Activated CD4-positive, alpha-beta T cell treated with anti-CD3 and anti-CD28 coated beads, Interleukin-2, amount 50 U/mL, for 24 hours (primary cell): ENCODE measurements at places on chromosomes 2 and 18.

DNA sequence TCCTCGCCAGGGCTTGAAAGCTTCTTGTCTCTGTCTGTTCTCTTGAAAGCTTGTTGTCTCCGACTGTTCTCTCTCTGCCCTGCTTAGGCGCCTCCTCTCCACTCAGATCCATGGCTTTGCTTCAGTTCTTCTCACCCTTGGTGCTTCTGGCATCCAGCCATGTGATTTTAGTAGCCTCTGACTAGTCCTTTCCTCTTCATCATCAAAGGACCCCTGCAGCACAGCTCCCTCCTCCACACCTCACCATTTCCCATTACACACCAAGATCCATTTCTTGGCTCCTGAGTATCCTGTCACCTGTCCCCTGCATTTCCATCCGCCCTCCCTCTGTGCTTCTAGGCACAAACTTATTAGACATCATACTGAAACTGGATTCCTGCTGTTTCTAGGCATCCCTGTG lies 59.4 kb downstream of the ZNF236 start:
- no peak for DNase-seq

DNA sequence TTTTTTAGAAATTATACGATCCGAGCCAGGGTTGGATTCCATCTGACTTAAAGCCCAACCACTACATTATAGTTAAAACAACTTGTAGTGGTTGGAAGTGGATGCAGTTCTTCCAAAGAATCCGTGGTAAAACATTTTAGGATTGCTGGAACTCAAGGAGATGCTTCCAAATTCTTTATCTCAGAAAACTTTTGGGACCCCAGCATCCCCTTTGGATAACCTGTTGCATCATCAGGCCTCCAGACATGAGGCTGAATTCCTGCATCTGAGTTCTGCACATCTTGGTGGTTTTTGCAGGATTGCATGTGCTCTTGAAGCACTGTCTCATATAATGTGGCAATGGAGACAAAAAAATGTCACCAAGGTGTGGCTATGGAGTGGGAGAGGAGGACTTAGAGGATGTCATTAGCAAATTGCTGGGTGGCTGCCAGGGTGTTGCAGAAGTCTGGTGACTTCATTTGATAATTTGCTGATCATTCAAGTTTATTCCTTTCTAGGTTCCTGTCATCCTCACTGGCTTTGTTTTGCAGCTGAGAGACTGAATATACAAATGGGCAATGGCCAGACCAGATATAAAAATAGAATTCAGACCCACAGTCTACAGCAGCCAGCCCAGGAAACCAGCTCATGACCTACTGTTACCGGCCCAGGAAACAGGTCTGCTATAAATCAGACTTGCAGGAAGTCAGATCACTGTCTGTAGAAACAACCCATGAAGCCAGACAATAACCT lies 207.7 kb downstream of the BCL2 start:
- DNase-seq: no peak

- DNase-seq: no peak
These were observed 43.2 kb upstream of the SOS1 start for GRCh38 chr2:39164089-39164488.

- no peak for DNase-seq
These were observed 29.0 kb upstream of the REL start for GRCh38 chr2:60852282-60852860.

DNA sequence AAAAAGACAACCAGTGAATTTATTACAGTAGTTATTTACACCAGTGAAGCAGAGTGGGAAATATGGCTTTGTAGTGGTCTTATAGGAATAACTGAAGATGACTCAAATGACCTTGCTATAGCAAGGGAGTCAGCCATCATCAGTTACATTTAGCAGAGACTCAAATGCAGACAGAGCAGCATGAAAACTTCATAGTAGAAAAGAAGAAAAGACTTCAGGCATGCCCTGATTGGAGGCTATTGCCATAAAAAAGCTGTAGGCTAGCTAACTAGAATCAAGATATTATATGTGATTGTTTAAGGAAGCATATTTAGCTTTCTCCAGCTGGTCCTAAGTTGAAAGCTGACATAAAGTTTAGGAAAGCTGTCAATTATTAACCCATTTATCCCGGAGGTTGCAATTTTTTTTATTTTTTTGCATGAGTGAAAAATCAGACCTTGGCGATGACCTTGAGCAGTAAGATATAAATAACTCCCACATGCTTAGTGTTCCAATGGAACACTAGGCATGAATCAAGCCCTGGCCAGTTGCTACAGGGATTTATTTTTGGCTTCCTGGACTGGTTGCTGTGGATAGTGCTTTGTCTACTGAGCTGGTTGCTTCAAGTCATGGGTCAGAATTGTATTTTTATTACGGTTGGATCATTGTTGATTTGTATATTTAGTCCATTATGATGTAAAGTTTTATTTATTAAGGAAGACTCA lies 675.6 kb upstream of the VRK2 start:
- DNase-seq: no peak

- DNase-seq: no peak
These were observed 288.5 kb upstream of the HNMT start for GRCh38 chr2:137675584-137676327.

GRCh38 chr2:200247494-200247893 lies 59.0 kb upstream of the SPATS2L start:
- no peak for DNase-seq

DNA sequence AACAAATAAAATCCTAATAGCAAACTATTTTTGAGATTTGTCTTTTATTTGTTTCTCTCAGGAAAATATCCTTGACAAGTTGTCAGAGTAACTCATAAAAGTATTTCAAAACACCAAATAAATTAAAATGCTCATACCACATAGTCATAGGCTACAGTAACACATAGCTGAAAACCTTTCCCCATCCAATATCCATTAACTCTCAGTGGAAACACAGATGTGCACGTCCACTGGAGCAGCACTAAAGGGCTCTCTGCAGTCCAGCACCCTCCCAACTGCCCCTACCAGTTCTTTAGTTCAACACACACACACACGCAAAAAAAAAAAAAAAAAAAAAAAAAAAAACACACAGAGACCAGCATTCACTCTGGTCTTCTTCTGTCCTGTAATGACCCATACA lies 879 bp upstream of the XDH start:
- DNase-seq: no peak

DNA sequence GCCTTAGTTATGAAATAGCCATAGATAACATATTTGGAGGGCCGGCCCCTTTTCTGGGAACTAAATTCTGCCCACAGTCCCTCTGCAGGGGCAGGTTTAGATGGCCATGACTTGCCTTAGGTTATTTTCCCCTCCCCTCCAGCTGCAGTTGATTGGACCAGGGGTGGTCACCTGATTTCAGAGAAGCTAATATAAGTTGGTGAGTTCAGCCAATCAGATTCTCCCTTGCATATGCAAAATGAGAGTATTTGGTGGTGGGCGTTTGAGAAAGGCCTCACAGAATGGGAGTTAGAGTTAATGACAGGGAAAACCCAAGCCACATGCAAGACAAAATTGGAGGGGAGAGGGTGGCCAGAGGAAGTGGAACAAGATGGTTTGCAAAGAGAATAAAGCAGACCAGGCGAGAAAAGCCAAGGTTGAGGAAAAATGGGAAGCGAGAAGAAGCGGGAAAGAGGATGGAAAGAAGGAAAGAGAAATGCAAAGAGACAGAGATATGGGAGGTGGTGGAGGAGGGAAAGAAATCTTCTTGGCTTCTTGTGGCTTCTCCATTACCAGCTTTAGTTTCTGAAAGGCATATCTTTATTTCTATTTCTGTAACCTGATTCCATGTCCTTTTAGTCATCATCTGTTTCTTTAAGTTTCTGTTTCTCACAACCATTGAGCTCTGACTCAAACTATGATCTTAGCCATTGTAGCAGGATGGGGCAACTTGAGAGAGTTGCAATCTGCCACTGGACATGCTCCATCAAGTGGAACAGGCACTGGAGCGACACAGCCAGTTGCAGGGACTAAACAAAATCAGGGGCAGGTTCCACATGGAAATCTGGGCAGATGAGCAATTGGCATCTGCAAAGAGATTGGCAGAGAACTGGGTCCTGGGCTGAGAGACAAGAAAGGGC lies 108.1 kb upstream of the SIX3 start:
- DNase-seq: no peak

DNA sequence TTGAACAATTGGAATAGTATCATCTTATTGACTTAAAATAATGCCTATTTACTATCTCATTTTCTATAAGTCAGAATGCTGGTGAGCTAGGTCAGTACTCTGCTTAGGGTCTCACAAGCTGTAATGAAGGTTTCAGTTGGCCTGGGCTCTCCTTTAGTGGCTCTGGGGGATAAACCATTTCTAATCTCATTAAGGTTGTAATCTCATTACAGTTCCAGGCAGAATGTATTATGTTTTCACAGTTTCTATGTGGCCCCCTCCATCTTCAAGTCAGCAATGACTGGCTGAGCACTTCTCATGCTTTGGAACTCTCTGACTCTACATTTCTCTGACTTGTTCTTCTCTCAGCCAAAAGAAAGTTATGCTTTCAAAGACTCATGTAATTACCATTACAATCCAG lies 163.1 kb downstream of the CCDC178 start:
- no peak for DNase-seq

DNA sequence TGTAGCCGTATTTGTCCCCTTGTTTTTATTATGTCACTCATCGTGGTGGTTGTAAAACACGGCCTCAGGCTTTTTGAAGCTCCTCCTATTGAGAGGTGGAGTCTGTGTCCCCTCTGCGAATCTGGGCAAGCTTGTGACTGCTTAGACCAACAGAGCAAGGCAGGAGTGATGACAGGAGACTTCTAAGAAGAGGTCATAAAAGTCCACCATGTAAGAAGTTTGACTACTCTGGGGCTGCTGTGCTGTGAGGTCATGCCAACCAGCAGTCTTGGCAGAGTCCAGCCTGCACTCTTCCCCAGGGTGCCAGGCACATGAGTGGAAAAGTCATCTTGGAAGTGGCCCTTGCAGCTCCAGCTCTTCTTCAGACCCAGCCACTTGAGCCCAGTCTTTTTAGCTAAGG lies 83.8 kb upstream of the SPTBN1 start:
- DNase-seq: no peak

DNA sequence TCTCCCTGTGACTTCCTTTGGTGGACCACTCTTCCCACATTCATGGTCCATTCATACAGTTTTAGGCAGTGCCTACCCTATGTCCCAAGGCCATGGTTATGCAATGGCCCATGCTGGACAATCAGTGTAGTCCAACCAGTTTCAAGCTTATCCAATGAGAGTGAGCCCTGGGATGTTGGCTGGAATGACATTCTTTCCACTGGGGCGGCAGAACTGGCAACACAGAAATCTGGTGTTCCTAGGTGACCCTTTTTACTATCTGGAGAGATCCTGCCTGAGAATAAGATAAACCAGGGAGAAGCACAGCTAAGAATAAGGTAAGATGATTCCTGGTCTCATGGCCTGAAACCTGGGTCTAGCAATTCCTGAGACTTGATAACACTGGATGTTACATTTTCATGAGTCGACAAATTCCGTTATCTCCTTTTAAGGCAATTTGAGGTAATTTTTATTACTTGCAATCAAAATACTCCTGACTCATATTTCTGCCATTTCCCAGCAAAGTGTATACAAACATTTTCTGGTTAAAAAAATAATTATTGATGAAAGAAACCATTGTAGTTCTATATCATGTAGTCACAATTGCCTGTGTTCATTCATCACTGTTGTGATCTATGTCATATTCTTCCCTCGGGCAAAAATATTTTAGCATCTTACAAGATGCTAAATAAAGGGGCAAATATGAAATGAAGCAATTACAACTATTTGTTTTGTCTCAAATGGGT lies 271.5 kb upstream of the LYPD1 start:
- DNase-seq: no peak

DNA sequence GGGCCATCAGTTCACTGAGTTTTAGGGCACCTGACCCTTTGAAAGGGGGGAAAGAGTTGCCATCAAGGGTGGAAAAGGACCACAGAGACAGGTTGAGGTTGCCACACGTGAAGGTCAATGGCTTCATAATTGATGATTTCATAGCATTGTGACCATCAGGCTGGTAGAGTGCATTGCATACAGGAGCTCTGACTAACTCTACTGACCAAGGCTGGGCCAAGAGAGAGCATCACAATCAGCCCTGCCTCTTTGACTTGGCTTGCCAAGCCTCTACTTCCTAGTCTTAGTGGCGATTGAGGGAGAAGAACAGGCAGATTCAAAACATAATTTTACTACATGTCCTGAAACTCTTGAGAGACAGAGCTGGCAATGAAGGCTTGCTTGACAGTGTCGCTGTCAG lies 5.8 kb upstream of the TNP1 start:
- no peak for DNase-seq

GRCh38 chr2:120440521-120441350 lies 94.8 kb downstream of the INHBB start:
- no peak for DNase-seq
